ENCODE measurements at places on chromosomes 2 and 18.

- DNase-seq, result no peak
Measured at GRCh38 chr2:85377083-85377482, 22.5 kb downstream of the ELMOD3 start.

GRCh38 chr2:190996338-190996946, 17.5 kb downstream of the STAT1 start:
- peak; percentile 68 for DNase-seq

DNA sequence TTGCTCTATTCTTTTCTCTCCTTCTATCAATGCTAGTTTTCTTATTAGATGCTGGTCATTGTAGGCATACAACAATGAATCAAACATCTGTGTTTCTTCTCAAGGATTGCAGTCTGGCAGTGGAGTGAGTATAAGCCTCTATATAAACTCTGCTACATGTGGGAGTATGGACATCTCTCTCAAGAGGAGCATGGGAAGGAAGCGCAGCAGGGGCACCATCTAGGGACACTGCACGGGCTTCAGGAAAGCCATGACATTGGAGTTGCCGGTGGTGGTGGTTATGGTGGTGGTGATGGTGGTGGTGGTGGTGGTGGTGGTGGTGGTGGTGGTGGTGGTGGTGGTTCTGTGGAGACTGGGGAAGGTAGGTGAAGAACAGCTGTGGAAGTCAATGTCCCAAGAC, 462.6 kb downstream of the RNF144A start:
- no peak for DNase-seq

DNA sequence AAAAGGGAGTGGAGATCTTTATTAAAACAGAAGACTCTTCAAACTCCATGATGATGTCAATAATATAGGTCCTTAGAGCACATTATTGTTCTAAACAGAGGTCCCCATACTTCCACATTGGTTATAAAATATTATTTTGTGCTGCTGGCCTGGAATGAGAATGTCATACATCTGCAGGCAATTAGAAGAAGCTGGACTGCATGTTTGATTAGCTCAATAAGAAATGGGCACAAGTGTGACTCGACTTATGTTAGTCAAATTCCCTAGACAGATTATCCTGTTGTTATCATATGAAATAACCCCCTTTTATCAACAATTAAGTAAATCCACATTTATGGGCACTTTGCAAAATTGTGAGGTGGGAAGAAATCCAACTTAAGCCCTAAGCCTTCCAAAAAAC, 8.8 kb downstream of the EFEMP1 start:
- no peak for DNase-seq

DNA sequence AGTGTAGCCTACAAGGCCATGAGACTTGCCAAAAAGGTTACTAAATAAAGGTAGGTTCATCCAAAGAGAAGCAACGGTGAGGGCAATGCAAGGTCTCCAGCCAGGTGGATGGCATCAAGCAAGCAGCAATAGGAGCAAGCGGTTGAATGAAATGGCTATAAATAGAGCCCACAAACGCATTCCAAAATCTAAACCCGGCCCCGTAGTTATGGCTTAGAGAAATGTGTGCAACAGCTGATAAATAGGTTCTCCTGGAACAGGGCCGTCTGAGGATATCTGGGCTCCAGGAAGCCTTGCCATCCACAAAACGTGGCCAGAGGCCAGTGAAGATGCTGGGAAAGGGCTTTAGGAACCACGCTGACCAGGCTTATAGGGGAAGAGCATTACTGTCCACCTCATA, 146.1 kb upstream of the PID1 start:
- DNase-seq, result no peak

DNA sequence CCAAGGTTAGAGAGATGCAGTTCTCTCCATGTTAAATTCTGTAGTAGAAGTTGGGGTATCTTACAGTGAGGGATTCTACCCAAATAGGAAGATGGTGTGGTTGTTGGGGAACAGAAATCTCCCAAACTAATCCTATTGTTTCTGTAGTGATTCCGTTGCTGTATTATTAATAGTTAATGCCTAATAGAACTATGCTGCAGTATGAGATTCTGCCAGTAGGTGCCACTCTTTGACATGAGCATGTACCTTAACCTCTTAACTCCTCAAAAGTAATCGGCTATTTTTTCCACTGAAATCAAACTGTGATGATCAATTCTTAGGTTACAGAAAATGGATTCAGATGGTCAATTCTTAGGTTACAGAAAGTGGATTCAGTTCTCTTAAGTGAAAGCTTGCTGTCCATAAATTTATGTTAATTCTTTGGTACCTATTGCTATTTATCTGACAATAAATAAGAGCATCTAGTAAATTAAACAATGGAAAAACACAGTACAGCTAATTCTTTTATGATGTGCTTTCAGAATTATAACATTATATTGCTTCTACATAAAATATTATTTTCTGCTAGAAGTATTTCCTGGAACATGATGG, 97.9 kb upstream of the DLX2 start:
- DNase-seq, result no peak

- DNase-seq, result no peak
Measured at GRCh38 chr2:233422050-233422639, 67.9 kb downstream of the DGKD start.

DNA sequence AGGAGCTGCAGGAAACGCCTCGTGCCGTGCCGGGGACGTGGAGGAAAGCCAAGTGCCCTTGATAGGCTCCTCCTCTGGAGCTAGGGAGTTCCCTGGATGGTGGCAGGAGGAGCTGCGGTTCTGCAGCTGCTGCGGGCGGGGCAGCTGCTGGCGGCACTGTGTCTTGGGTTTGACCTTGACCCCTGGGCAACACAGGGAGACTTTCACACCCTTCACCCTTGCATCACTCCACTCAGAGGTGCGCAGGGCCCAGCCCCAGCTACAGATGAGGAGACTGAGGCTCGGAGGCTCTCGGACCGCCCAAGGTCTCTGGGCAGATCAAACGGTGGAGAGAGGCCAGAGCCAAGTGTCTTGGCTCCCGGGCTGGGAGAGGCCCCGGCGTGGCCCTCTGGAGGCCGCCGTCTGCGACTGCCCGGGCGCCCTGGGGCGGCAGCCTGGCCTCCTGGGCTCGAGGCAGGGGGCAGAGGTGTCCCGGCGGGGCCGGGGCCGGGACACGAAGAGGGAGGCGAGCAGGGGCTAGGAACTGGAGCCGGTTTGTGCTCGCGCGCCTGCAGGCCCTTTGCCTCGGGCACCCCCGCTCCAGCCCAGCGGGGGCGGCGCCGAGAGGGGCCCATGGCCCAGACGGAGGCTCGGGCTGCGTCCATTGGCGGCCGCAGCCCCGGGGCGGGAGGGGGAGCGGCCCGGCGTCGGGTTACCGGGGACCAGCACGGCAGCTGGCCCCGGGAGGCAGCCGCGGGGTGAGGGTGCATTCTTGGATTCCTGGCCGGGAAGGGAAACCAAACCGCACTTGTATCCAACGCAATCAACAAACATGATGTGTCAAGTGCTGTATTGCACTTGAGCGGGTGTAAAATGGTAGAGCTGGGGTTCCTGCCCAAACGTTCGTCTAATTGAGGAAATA, 129.6 kb upstream of the SLC1A4 start:
- peak; percentile 61 for DNase-seq

- DNase-seq, result no peak
Measured at GRCh38 chr2:173199294-173199693, 123.6 kb downstream of the MAP3K20 start.

DNA sequence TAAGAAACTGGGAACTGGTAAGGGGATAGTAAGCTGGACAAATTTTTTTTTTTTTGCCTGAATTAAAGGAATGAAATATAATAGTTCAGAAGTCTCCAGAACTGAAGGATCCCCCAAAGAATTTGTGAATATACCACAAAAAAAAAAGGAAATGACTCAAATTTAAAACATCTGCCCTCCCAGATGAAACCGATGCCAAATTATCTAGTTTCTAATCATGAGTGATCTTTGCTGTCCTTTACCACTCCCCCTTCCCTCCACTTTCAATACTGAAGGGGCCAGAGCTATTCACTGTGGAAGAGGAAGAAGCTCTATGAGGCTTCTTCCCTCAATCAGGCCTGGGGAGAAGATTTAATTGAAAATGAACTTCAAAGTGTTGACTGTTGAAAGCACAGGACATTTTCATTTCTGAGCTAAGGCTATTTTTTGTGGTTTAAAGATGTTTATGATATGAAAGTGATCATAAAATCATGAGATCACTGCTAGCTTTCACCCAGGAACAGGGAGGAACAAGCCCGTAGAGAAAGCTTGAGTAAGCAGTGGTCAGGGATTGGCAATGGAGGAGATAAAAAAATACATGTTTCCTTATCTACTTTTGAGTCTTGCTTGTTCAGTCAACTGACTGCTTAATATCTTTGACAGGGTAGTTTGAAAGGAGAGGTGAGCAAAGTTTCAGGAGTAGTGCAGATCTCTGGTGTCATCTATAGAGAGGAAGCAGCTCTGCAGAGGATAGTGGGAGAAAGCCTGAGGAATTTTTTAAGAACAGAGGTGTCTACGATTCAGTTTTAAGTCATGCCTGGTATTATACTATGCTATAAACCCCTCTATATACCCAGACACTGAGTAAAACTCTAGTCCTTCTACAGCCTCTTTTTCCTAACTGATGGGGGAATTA, 409.5 kb upstream of the FIGN start:
- DNase-seq, result no peak

DNA sequence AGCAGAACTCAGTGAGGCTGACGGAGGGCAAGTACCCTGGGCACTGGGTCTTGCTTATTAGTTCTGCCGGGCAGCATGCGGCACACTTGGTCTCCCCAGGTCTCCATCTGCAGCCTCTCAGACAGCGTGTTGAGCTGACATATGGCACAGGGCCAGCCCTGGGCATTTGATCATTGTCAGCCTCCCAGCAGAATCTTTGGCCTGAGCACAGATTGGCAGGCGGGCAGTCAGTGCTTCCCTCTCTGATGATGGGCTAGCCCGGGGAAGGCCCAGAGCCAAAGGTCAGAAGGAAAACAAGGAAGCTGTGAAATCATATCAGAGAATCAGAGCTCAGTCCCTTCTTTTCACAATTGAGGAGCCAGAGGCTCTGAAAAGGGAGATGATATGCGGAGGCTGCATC, 150.1 kb upstream of the LRRTM1 start:
- DNase-seq, result no peak

DNA sequence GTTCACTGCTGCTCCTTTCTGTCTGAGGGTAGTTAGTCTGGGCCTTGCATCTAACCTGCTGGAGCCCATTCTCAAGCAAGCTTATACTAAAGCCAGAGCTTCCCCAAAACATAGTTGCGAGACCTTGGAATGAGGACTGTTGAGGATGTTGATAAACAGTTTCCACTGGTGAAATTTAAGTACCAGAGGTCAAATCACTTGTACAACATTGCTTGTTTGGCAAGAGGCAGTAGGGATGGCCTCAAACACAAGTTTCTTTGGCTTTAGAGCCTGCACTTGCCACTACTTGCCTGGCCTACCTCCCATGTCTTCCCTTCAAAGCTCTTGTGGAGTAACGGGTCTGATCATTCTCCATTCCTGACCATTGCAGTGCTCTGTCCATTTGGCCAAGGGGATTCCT, 262.7 kb downstream of the FHOD3 start:
- no peak for DNase-seq

Measured in HEK293T (cell line).